ENCODE measurements at places on chromosomes 4 and X.

DNA sequence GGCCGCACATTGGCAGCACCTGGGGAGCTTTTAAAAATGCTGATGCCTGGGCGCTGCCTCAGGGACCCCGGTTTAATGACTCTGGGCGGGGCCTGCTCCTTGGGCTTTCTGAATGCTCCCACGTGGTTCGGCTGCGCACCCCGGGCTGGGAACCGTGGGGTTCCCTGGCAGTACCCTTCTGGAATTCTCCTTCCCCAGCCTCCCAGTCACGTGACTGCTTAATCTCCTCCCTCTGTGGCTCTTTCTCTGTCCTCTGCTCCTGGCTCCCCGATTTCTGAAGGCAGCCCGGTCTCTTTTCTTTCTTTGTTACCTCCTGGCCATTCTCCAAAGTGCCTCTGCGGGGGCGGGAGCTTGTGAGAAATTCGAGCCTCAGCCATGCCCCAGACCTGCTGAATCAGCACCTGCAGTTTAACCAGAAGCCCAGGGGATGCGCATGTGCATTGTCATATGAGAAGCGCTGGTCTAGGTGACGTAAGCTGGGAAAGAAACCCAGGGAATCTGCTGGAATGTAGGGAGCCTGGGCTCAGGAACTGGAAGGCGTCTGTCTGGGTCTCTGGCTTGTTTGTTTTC is 16.6 kb downstream of the CLCN4 start:
- no peak for DNase-seq

DNA sequence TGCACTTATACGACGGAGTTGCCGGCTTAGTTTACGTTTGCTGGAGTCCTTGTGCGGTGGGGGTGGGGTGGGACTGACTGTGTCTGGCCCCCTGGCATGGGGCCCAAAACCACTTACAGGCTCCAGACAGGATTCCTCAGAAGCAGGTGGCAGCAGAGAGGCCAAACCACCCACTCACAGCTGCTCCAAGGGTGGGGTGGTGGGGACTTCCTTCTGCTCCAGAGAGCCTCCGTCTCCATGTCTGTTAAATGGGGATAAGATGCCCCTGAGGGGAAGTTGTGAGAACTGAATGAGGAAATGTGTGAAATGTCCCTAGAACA is 36.7 kb downstream of the PSAPL1 start:
- peak; percentile 53 for DNase-seq

- no peak for DNase-seq
Observed at GRCh38 chr4:108172231-108172752, 3.6 kb upstream of the LEF1 start.

DNA sequence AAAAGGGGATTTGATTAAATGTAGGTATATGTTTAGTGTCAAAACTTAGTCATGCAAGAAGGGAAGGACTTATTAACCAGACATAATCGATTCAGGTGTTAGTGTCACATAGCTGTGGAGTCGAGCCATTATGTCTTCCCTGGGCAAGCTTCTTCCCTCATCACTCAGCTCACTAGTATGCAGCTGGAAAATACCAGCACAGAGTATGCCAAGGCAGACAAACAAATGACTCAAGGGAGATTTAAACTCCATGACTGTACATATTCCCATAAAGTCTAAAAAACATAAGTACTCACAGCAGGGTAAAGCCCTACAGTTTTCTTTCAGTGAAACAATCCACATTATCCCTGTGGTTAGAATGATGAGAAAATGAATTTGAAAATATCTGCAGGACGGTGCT is 304.5 kb downstream of the CBLL2 start:
- DNase-seq, result no peak

GRCh38 chr4:185213877-185214276 is 4.5 kb downstream of the SNX25 start:
- no peak for DNase-seq

GRCh38 chrX:149528381-149528780 is 12.4 kb upstream of the EOLA1 start:
- no peak for DNase-seq

GRCh38 chr4:113636877-113637276 is 124.7 kb downstream of the CAMK2D start:
- DNase-seq, result no peak

- no peak for DNase-seq
Observed at GRCh38 chrX:9955506-9955905, 11.7 kb upstream of the CLDN34 start.

GRCh38 chr4:107835406-107835805 is 10.7 kb downstream of the SGMS2 start:
- DNase-seq, result no peak

GRCh38 chrX:29941287-29941686 is 274.1 kb upstream of the MAGEB2 start:
- no peak for DNase-seq

GRCh38 chr4:101356928-101357327 is 9.6 kb upstream of the PPP3CA start:
- no peak for DNase-seq

- DNase-seq, result no peak
Observed at GRCh38 chr4:74297539-74297938, 10.7 kb upstream of the EPGN start.
